Nephron progenitor cell (in vitro differentiated cells): ENCODE measurements at places on chromosomes 6 and 20.

- H3K36me3 ChIP-seq, result no peaks in the 10 kb centered on the region
- no peak for DNase-seq
- H3K4me1 ChIP-seq, result peaks cover 14% of the 10 kb centered on the region
- no peaks in the 10 kb centered on the region for H3K27me3 ChIP-seq
- H3K27ac ChIP-seq, result peak overlapping the region; percentile 87
Measured at GRCh38 chr6:62357835-62358234, 71.8 kb upstream of the KHDRBS2 start.

DNA sequence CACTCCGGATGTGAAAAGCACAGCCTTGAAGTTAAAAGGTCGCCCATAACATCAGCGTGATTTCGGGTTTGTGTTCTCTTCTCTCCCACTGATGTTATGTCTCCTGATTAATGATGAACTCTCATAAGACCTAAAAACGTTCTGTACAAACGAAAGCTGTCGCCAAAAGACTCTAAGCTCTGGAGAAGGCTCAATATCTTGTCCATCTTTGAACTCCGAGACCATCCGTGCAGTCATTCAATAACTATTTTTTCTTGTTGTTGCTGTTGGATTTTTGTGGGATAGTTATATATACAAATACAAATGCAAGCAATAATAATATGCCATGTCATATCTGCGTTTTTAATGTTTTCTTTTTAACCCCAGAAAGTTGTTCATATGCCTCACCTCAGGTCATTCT, 291.8 kb upstream of the MARCKS start:
- DNase-seq, result no peak
- H3K4me3 ChIP-seq, result peak overlapping the region; percentile 74
- H3K4me1 ChIP-seq, result peaks cover 28% of the 10 kb centered on the region

- H3K36me3 ChIP-seq, result peaks cover 5% of the 10 kb centered on the region
- no peak overlapping the region for H3K4me3 ChIP-seq
- no peaks in the 10 kb centered on the region for H3K27me3 ChIP-seq
Measured at GRCh38 chr6:96975852-96976251, 51.3 kb downstream of the KLHL32 start.

GRCh38 chr6:52221302-52221701, 23.0 kb downstream of the IL17F start:
- no peak for DNase-seq
- H3K27me3 ChIP-seq, result peaks cover 14% of the 10 kb centered on the region
- no peaks in the 10 kb centered on the region for H3K36me3 ChIP-seq
- no peaks in the 10 kb centered on the region for H3K4me1 ChIP-seq

DNA sequence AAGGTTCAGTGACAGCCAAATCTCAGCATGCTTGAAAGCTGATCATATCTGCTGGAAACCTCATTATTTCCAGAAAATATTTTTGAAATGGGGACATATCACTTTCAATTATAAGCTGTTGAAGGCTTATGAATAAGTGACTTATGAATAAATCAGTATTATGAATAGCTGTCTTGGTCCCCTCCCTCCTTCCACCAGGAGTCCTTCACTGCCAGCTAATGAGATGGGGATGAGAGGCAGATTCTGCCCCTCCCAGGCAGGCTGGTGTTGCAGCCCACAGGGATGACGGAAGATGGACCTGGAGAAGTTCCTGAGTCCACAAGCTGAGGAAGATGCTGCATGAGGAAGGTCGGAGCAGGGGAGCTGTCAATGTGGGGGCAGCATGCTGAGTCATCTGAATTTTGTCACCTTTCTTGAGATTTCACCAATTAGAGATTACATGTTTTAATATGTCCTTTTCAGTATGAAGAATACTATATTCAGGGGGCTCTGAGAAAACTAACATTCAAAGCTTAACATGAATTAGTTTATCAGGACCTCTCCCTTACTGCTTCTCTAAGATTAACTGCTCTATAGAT, 112.2 kb downstream of the DTNBP1 start:
- no peak overlapping the region for H3K4me3 ChIP-seq
- no peak overlapping the region for H3K27ac ChIP-seq
- no peaks in the 10 kb centered on the region for H3K27me3 ChIP-seq
- DNase-seq, result no peak

DNA sequence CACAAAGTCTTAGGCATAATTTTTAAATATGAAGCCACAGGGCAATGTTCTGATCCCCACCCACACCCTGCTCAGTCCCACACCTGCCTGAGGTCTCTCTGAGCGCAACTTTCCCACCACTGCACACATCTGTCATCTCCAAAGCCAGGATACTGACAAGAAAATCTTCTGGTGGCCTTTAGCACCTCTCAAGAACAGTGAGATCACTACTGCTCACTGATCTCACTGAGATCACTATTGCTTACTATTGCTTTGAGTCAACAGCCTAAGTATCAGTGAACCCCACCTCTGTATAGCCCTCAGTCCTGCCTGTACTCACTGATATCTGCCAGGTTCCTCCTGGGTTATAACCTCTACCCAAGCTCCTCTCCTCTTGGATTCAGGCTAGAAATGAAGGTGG, 6.4 kb downstream of the TNFRSF21 start:
- no peaks in the 10 kb centered on the region for H3K27me3 ChIP-seq
- H3K36me3 ChIP-seq, result peaks cover 26% of the 10 kb centered on the region
- no peak overlapping the region for H3K4me3 ChIP-seq
- H3K4me1 ChIP-seq, result peaks cover 14% of the 10 kb centered on the region
- no peak for DNase-seq
- no peak overlapping the region for H3K27ac ChIP-seq
